ENCODE measurements at places on chromosomes 3 and 15.
A peak's percentile ranks its signal among the peaks of the same experiment; 100 is the strongest.

- no peak overlapping the region for H3K27ac ChIP-seq
- no peak overlapping the region for H3K4me3 ChIP-seq
- no peak for DNase-seq
These were observed 5.6 kb downstream of the NEIL1 start for GRCh38 chr15:75352186-75353080.

DNA sequence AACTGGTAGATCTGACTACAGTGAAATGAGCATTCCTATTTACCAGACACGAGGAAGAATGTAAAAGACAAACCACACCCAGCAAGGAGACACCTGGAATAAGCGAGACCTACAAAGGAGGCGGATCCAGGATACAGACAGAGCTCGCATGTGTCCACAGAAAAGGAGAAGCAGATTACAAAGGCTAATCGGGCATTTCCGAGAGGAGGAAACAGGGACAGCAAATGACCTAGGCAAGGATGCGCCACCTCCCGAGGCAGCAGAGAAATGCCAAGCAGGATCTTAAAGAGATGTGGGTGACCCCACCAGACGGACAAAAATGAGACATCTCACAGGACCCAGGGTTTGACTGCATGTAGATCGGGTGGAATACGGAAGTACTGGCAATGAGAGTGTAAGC lies 63.2 kb upstream of the IQSEC1 start:
- H3K4me1 ChIP-seq, result no peaks in the 10 kb centered on the region
- H3K36me3 ChIP-seq, result no peaks in the 10 kb centered on the region
- peak; percentile 54 for DNase-seq
- H3K4me3 ChIP-seq, result no peak overlapping the region

- no peaks in the 10 kb centered on the region for H3K27me3 ChIP-seq
- H3K4me1 ChIP-seq, result peaks cover 10% of the 10 kb centered on the region
- DNase-seq, result no peak
- H3K36me3 ChIP-seq, result peaks cover 25% of the 10 kb centered on the region
These were observed 71.6 kb downstream of the FLNB start for GRCh38 chr3:58079773-58080172.

- no peaks in the 10 kb centered on the region for H3K27me3 ChIP-seq
- H3K36me3 ChIP-seq, result peaks cover 3% of the 10 kb centered on the region
- DNase-seq, result no peak
- no peaks in the 10 kb centered on the region for H3K4me1 ChIP-seq
- no peak overlapping the region for H3K4me3 ChIP-seq
- H3K27ac ChIP-seq, result no peak overlapping the region
These were observed 88.1 kb downstream of the IQSEC1 start for GRCh38 chr3:12985148-12985547.

DNA sequence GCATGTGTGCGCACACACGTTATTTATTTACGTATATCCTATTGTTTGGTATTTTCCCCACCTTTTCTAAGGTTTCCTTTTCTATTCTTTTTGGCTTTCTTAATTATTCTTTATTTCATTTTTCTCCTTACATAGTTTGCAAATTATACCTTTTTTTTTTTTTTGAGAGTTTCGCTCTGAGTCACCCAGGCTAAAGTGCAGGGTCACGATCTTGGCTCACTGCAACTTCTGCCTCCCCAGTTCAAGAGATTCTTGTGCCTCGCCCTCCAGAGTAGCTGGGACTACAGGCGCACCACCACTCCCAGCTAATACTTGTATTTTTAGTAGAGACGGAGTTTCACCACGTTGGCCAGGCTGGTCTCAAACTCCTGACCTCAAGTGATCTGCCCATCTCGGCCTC lies 20.0 kb upstream of the CILP start:
- H3K27ac ChIP-seq, result no peak overlapping the region
- no peaks in the 10 kb centered on the region for H3K4me1 ChIP-seq
- H3K4me3 ChIP-seq, result no peak overlapping the region
- no peaks in the 10 kb centered on the region for H3K36me3 ChIP-seq

DNA sequence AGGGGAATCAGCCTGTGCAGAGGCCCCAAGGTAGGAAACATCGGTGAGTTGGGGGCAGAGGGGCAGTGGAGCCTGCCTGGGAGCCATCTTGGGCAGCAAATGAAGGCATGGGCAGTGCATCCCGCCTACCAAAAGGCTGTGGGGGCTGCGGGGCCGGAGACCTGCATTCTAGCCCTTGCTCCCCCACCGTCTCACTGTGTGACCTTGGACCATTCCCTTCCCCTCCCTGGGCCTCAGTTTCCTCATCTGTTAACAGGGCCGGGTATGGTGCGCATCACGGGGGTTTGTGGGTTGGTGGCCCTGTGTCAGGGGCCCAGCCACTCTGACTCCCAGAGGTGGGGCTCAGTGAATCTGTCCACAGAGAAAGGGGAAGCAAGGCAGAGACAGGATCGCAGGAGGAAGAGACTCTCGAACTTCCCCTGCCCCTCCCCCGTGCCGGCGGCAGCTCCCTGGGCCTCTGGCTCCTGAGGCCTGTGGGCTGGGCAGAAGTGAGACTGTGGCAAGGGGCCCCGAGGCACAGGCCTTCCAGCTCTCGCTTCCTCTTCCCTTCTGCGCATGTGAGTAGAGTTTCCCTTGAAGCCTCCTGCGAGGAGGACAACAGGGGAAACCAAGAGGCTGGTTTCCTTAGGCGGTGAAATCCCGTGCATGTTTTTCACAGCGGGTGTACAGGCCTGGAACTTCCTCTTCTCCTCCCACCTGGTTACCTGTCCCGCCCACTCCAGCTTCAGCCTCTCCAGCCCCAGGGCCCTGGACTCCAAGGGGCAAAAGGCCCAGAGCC lies 42.9 kb downstream of the IDH2 start:
- no peak overlapping the region for H3K4me3 ChIP-seq
- DNase-seq, result no peak
- peaks cover 36% of the 10 kb centered on the region for H3K4me1 ChIP-seq
- no peaks in the 10 kb centered on the region for H3K36me3 ChIP-seq
- H3K27ac ChIP-seq, result peak overlapping the region; percentile 52

GRCh38 chr3:190012314-190012782 lies 108.3 kb downstream of the P3H2 start:
- peaks cover 89% of the 10 kb centered on the region for H3K4me1 ChIP-seq
- H3K27ac ChIP-seq, result peak overlapping the region; percentile 87

DNA sequence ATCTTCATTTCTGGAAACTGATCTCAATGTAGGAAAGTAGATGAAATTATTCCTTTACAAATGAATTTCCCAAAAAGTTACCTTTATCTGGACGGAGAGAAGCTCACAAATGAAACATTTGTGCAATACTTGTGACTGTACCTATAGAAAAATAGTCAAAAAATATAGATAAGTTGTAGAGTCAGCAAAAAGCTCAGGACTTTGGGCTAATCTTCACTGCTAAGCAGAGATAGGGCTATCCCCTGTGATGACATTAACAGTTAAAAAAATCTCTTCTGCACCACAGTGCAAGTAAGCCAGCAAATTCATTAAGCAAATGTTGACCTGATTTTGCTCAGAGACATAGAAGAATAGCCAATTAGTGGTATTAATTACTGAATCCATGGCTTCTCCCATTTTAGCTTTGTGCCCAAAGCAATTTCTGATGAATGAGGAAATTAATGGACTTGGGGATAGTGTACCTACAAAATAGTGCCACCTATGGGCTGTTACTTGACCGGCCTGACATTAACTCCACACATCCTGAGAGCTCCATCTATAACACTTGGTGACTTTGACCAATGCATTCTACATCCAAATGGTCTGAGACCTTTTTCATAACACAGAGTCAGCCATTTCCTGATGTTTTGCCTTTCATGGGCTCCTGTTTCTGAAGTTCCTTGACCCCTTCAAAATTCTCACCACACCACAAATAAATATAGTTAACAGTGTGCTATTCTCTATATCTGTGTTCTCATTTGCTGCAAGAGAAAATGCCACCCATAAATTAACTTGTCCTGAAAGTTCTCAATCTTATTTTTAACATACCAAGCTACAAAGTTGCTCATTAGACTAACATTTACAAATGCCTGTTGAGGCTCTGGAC lies 105.0 kb downstream of the SSR3 start:
- no peak overlapping the region for H3K27ac ChIP-seq
- H3K4me3 ChIP-seq, result no peak overlapping the region
- H3K4me1 ChIP-seq, result no peaks in the 10 kb centered on the region
- no peaks in the 10 kb centered on the region for H3K36me3 ChIP-seq

DNA sequence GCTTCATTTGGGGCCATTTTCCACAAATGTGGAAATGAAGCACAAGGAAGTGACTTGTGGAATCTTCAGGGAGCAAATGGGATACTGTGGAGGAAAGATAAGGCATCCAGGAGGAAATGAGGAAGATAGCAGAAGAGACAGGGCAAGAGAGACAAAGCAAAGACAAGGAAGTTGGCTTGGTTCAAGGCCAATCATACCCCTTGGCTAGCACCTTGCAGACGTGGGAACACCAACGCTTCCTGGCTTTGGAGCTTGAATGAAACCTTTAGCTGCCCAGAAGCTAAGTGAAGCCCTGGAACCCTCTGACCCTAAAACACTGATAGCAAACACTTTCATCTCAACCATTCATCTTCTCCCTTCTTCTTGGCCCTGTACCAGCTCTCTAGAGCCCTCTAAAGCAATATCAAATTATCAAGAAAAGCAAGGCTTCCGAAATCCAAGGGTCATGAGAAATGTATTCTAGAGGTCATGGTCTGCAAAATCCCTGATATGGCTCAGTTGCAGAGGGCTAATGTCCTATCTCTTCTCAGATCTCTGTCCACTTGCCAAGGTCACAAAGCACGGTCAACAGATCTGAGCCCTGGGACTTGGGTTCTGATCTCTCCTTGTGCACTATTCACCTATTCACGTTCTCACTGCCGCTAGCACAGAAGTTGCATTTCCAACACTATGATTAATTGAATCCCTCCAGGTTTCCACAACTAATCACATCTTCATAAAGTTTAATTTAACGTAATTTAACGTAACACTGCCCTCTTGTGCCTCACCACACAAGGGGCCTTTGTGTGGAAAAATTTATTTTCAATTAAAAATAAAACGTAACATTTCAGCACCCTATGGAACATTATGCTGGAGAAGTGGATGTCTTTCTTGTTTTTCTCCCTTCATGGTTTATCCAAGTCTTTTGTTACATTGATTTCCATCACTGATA lies 557.6 kb upstream of the ADAMTS9 start:
- H3K4me1 ChIP-seq, result no peaks in the 10 kb centered on the region
- no peak overlapping the region for H3K4me3 ChIP-seq
- H3K36me3 ChIP-seq, result no peaks in the 10 kb centered on the region
- H3K27ac ChIP-seq, result no peak overlapping the region
- H3K27me3 ChIP-seq, result peaks cover 6% of the 10 kb centered on the region

GRCh38 chr15:77504306-77504705 lies 83.6 kb downstream of the HMG20A start:
- no peak overlapping the region for H3K27ac ChIP-seq
- no peaks in the 10 kb centered on the region for H3K27me3 ChIP-seq
- no peak overlapping the region for H3K4me3 ChIP-seq
- peak; percentile 76 for DNase-seq

- peaks cover 6% of the 10 kb centered on the region for H3K36me3 ChIP-seq
- peaks cover 6% of the 10 kb centered on the region for H3K4me1 ChIP-seq
- H3K27me3 ChIP-seq, result no peaks in the 10 kb centered on the region
- DNase-seq, result no peak
These were observed 115.4 kb downstream of the NEK10 start for GRCh38 chr3:27253831-27254230.

GRCh38 chr3:78434801-78435200 lies 1333.0 kb downstream of the ROBO1 start:
- H3K4me3 ChIP-seq, result no peak overlapping the region
- H3K4me1 ChIP-seq, result no peaks in the 10 kb centered on the region
- no peaks in the 10 kb centered on the region for H3K36me3 ChIP-seq
- no peak overlapping the region for H3K27ac ChIP-seq

DNA sequence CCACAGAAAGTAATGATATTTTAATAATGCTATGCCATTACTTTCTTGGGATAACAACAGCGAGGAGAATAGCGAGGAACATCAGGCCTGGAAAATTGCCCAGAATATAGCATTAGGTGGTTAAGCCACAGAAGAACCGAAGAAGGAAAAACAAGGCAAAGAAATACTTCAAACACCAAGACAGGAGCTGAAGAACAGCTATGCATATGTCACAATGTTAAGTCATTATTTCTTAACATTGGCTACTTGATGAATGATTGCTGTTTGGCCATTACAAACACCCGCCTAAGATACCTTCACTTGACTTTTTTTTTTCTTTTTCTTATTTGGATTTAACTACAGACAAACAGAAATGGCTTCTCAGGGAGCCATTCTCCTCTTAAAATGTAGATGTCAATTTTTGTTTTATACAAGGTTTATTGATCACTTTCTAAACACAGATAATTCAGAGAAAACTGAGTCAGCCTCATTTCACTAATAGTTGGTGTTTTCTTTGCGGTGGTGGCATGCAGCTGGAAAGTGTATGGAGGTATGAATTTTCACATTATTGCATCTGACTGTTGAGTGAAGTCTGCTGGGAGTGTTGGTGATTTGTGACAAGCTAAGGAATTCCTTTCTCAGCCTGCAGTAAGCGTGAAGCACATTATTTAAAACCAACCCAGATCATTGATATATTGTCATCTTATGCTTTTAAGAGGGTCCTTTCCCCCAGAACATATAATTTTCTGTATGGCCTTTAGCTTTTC lies 705.7 kb upstream of the NR2F2 start:
- H3K4me1 ChIP-seq, result peaks cover 31% of the 10 kb centered on the region
- no peaks in the 10 kb centered on the region for H3K27me3 ChIP-seq
- DNase-seq, result no peak

GRCh38 chr3:56775838-56776555 lies 25.8 kb downstream of the ARHGEF3 start:
- no peak for DNase-seq
- H3K27ac ChIP-seq, result no peak overlapping the region
- no peak overlapping the region for H3K4me3 ChIP-seq

DNA sequence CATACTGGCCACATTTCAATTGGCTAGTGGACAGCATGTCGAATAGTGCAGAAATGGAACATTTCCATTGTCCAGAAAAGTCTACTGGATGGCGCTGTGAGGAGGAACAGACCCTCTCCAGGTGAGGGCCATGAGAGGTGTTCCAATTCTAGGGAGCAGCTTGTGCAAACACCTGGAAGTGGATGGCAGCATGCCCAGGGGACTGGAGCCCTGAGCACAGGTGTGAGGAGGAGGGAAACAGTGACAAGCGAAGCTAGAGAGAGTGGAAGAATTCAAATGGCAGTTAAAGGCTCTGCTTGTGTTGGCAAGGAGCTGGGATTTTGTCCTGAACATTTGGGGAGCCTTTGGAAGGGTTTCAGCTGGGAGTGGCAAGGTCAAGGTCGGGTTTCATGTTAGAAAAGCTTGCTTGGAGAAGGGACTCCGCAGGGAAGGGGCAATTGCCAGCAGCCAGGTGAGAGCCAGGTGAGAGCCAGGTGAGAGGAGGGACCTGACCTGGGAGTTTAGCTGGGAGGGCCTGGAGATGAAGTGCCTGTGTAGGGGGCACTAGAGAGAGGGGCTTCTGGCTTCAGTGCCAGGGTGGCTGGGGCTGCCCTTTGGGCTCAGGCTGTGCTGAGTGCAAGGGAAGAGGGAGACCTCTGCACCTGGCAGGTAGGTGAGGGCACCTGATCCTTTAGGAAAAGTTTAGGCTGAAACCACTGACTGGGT lies 93.8 kb downstream of the LINGO1 start:
- H3K27me3 ChIP-seq, result no peaks in the 10 kb centered on the region
- H3K27ac ChIP-seq, result peak overlapping the region; percentile 23
- no peaks in the 10 kb centered on the region for H3K36me3 ChIP-seq
- H3K4me1 ChIP-seq, result peaks cover 47% of the 10 kb centered on the region
